ENCODE measurements at places on chromosomes 1 and 21.

GRCh38 chr1:38561725-38562124, 297.8 kb downstream of the RRAGC start:
- DNase-seq, result no peak

GRCh38 chr1:87549738-87550137, 221.1 kb downstream of the LMO4 start:
- no peak for DNase-seq

- no peak for DNase-seq
Observed at GRCh38 chr1:17586172-17586964, 46.9 kb downstream of the ARHGEF10L start.

DNA sequence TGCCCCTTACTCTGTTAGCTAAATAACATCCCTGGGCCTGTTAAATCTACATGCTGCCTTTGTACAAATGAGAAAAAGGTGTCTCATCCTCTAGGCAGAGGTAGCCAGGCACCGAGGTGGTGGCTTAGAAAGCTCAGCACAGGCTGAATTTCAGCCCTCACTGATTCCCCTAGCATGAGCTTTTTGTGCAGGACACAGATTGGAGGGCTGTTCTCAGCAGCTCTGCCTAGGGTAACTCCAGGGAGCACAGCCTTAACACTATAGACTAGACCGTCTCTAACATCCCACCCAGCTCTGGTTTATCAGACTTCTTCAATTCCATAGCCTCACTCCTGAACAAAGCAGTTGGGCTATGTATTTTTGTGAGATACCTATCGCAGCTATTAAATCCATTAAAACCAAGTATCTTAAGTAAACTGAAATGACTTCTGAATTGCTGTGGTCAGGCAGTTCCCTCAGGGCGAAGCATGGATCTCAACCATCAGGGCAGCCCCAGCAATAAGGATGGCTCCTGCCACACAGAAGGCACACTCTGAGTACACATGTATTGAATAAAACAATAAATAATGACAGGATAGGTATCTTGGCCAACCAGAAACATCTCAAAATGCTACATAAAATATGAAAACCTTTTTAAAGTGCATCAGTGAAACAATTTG, 14.8 kb downstream of the S100A6 start:
- no peak for DNase-seq

DNA sequence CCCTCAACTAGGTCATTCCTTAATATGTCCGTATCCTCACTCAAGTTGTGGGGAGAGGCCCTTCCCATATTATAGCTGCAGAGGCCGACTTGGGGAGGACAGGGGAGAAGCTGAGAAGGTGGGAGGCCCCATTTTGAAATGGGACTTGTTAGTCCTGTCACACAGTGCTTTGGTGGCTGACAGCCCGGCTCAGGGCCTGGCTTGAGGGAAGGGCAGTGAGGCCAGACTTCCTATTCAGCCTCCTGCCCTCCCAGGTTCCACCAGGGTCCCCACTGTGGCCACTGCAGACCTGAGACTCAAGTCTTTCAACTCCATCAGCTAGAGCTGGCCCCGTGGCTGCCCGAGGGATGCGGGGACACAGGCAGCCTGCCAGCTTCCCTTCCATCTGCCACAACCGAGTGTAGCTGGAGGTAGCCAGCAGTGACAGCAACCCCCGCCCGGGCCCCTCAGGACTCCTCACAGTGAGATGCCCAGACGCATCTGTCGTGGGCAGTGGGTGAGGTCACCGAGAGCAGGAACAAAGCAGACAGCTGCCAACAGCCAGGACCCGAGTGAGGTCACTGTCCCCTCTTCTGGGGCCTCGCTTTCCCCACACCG, 36.9 kb downstream of the SIM2 start:
- no peak for DNase-seq

DNA sequence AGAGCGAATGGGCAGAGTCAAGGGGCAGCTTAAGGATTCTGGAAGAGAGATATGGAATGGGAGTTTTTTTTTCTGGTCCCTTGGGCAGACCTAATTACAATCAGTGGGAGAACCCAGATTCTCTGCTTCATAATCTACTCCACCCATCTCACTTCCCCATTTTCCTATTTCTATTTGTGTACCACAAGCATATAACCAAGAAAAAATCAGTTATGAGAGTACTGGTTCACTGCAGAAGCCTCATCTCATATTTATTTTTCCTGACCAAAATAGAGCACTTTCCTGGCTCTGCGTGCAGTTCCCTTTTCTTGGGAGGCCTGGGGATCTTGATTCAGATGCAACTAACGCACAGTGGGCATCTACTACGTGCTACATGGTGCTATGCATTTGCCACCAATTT, 82.2 kb upstream of the SLFNL1 start:
- DNase-seq, result no peak

DNA sequence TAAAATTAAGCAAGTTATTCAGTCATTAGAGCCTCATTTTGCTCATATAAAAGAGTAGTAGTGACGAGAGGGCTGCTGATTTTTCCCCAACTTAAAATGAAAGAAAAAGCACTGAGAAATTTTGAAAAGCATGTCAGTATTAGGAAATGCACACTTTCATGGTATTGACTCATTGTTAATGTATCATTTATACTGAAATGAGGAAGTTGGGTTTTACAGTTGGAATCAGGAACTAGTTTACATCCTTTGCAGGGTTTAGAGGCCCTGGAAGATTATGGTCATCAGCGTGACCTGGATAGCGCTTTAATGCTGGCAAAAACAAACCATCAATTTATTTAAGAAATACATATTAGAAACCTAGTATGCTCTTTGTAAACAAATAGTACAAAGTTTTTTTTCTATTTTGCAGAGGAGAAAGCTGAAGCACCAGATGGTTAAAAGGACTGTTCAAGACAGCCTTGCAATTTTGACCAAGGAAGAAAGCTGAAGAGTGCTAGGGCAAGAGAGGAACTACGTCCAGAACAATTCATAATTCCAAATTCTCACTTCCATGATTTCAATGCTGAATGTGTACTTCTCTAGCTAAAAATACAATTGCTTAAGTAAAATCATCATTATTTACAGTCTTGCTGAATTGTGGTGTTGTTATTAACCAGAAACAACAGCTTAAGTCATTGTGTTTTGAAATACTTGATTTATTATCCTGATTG, 94.8 kb upstream of the SGIP1 start:
- DNase-seq, result peak; percentile 14

- DNase-seq, result no peak
Observed at GRCh38 chr1:26015358-26015757, 6.2 kb upstream of the EXTL1 start.

- no peak for DNase-seq
Observed at GRCh38 chr1:225655509-225656258, 2.8 kb upstream of the ENAH start.

DNA sequence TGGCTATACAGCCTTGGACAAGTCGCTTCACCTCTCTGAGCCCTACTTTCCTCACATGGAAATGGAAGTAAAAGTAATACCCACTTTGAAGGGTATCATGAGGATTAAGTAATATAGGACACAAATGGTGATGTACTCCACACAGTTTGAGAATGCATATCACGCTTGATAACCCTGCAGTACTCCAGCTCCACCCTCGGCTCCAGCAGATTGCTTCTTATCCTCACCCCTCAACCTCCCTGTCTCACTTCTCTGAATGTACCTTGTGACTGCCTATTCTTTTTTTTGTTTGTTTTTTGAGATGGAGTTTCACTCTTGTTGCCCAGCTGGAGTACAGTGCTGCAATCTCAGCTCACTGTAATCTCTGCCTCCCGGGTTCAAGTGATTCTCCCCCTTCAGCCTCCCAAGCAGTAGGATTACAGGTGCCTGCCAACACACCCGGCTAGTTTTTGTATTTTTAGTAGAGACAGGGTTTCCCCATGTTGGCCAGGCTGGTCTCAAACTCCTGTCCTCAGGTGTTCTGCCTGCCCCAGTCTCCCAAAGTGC, 55.5 kb downstream of the LDLRAD2 start:
- no peak for DNase-seq

DNA sequence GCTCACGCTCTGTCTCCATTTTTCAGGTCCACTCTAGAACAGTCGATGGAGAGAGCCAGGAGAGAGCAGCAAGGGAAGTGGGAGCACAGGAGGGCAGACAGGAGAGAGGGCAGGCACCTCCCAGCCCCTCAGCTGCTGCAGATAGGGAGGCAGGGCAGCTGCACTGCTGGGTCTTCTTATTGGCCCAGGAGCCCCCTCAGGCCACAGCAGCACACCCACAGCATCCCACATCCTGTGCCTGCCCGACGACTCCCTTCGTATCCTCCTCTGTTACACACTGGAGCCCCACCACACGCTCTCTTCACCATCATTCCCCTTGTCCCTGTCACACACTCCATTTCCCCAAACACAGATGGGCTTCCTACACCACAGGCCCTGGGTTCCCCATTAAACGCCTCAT, 13.7 kb upstream of the ARTN start:
- no peak for DNase-seq

DNA sequence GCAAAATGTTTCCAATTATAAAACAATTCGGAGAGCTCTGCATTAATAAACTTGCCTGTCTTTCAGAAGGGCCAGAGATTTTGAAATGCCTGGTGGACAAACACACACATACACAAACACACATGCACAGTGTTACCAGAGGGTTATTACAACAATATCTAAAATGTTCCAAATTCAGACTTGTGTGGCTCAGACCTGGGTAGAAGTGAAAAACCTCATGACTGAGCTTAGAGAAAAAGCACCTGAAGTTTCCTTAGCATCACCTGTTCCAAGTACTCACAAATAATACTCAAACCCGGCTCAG, 247.9 kb downstream of the FOXD2 start:
- no peak for DNase-seq

GRCh38 chr1:179807691-179808485, 64.8 kb downstream of the FAM163A start:
- DNase-seq, result no peak

DNA sequence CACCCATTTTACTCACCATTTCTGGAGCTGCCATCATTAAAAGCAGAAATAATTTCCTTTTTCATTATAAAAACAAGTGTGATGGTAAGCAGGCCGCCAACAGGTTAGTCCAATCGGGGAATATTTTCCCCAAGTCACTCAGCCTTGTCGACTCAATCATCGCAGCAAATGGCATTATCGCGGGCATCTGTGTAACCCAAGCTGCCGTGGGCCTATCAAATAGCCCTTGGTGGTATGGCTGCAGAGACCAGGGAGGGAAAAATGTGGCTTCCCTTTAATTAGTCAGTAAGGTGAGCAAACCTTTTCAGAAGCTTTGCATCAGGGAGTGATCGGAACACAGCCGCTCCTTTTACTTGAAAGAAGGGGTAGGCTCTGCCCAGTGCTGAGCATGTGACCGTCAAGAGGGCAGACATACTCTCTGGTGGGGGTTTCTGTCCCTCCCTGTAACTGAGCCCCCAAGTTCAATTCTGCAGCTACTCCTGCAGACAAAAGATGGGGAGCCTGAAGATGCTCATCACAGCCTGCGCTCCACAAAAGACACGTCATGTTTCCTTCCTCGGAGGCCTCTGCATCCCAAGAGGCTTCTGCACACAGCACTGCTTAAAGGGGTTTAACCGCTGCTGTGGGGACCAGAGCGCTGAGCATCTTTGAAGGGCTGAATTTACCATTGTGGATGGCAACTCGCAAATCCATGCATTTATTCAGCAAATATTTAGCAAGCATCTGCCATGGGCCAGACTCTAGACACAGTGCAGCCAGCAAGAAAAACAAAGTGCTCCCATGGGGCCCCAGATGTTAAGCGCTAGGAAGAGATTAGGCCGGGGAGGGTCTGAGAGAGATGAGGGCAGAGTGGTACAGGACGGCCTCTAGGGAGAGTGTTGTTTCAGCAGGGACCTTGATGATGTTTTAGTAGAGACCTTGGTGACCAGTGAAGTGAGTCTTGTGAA, 1.2 kb upstream of the TMPRSS3 start:
- DNase-seq, result no peak

- peak; percentile 62 for DNase-seq
Observed at GRCh38 chr1:178726087-178726517, 1.1 kb downstream of the RALGPS2 start.

DNA sequence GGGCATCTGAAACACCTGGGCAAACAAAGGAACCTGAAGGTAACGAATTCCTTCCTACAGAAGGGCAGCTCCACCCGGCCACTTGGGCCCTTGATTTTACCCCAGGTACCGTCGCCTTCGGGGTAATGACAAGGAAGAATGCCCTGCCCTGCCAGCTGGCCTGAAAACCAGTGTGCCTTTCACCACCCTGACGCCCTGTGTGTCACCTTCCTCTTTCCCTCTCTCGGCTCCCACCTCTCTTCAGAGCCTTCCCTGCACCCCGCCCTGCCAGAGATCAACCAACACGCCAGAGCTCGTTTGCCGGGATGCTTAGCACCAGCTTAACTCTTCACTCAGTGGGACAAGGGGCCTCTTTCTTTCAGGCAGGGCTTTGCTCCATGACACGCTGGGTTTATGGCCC, 86.0 kb downstream of the SIM2 start:
- no peak for DNase-seq

DNA sequence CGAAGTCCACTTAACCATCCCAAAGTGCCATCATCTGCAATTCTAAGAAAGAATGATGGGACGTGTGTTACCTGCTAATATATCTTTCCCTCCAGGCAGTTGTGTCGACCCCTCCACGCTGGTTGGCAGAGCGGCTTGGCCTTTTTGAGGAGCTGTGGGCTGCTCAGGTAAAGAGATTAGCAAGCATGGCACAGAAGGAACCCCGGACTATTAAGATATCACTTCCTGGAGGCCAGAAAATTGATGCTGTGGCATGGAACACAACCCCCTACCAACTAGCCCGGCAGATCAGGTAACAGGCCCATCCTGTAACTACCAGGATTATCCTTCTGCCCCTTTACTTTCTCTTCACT, 520 bp downstream of the TARS2 start:
- DNase-seq, result no peak

- peak; percentile 73 for DNase-seq
Observed at GRCh38 chr1:53328009-53328461, at the start of gene LRP8. TSS of gene LRP8 (minus strand) at chr1:53328070. CDS start at chr1:53327912, 158 bp downstream.

GRCh38 chr1:150162862-150163706, 13.4 kb downstream of the PLEKHO1 start:
- no peak for DNase-seq

DNA sequence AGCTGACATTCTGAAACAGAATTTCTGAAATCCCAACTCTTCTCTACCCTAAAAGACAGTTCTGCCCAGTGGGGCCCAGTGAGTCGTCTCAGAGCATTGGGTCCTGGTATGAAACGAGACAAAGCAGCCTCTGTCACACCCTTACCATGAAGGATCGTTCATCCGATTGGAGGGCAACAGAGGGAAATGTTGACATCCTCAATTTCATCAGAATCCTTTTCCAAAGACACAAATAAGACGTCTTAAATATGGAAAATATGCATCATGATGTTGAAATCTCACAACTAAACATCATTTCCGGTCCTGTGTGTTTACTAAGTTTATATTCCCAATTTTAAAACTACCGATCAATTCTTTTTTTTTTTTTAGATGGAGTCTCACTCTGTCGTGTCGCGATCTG, 112.1 kb upstream of the SLC45A1 start:
- no peak for DNase-seq

- DNase-seq, result no peak
Observed at GRCh38 chr21:29557200-29557599, 258.5 kb downstream of the BACH1 start.

All from CD4-positive, alpha-beta T cell treated with Interleukin-15 for 4 hours (primary cell).